Fibroblast of the conjunctiva (primary cell): ENCODE measurements at places on chromosomes 6 and 20.
A peak's percentile ranks its signal among the peaks of the same experiment; 100 is the strongest.

- no peak for DNase-seq
Measured at GRCh38 chr20:53303413-53303760, 290.3 kb downstream of the ZNF217 start.

DNA sequence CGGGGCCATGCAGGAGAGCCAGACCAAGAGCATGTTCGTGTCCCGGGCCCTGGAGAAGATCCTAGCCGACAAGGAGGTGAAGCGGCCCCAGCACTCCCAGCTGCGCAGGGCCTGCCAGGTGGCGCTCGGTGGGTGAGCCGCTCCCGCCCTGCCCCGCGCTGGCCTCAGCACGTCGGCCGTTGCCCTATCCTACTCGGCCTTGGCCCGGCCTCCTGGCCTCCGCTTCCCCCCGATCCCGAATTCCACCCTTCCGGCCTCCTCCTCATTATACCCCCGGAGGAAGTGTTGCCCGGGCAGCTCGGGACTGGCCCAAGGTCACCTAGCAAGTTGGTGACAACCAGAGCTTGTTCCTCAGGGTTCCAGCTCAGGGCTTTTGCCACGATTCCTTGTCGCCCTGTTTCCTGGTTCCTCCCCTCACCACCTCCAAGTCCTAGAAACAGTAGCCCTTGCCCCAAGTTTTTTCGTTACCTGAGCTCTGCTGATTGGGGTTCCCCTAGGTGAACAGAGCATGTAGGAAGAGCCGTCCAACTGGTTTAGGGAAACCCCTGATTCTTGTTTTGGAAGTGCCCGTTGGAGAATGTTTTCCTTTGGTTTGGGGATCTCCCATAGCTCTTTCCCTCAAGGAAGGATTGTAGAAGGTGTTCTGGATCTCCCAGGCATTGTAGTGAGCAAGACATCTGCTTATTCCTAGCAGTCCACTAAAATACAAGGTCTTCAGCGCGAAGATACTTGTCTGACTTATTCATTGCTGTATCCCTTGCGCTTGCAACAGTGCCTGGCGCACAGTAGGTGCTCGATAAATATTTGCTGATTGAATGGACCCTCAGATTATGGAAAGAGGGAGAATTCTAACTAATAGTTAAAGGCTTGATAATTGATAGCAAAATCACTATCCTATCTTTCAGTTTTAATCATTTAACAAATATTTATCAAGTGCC, 641 bp downstream of the ARFGEF2 start:
- no peak for DNase-seq

GRCh38 chr6:146315381-146316174, 228.1 kb upstream of the RAB32 start:
- no peak for DNase-seq

DNA sequence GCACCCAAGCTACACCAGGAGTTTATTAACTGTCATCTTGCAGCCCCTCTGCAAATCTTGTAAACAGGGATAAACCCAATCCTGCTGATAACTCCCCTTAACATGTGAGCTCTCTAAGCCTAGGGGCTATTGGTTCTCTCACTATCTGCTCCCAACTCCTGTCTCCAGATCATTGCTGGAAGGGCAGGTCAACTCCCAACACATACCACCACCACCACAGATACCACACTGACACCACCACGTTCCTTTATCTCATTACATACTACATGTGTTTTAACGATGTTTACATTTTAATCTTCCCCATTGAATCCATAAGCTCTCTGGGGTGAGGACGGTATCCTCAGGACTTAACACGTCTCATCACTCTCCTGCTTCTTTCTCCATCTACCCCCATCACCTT, 51.8 kb downstream of the SIM1 start:
- DNase-seq = no peak

GRCh38 chr6:37840143-37840939, 20.8 kb downstream of the ZFAND3 start:
- no peak for DNase-seq

DNA sequence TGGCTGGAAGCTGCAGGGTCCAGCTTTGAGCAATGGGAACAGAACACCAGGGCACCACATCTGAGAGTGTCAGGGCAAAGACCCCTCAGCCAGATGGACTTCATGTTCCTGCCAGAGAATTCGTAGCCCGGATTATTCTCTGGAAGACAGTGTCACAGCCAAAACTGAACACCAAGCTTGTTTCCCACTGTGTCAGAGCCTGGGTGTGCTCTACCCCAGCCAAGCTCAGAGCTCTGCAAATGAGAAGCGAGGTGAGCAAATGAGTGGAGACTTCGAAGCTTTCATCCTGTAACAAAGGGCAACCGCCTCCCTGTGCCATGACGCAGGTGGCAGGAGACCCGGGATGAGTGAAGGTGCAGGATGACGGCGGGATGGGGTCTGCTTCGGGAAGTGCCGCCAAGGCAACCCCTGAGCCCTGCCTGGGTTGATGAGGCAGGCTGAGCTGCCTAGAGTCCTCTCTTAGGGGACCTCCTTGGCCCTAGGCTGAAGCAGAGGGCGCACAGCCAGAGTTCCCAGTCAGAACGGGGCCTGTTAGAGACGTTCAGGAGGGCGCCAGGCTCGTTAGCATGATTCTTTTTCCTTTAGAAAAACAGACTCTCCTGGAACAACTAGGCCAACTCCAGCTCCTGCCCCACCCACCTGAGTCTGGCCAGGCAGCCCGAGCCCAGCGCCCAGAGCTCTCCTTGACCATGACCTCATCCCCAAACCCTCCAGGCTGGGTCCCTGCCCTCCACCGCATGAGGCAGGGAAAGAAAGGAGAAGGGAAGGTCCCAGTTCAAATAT, 187.7 kb downstream of the SOD2 start:
- DNase-seq = no peak

- no peak for DNase-seq
Measured at GRCh38 chr6:63478734-63479133, 93.5 kb upstream of the LOC128125822 start.

GRCh38 chr6:96227135-96227534, 211.4 kb downstream of the FUT9 start:
- DNase-seq = no peak

DNA sequence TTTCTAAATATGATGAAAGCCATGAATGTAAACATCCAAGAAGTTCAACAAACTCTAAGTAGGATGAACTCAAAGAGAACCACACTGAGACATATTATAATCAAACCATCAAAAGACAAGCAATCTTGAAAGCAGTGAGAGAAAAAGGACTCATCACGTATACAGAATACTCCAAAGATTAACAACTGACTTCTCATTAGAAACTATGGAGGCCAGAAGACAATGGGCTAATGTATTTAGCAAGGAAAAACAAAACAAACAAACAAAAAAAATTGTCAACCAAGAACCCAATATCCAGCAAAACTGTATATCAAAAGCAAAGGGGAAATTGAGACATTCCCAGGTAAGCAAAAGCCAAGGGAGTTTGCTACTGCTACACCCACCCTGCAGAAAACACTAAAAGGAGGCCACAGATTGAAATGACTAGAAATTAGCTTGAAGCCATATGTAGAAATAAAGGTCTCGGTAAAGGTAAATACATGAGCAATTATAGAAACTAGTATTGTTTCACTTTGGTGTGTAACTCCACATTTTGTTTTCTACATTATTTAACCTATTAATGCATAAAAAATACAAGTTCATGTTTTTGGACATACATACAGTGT, 301.1 kb upstream of the QKI start:
- DNase-seq = no peak

DNA sequence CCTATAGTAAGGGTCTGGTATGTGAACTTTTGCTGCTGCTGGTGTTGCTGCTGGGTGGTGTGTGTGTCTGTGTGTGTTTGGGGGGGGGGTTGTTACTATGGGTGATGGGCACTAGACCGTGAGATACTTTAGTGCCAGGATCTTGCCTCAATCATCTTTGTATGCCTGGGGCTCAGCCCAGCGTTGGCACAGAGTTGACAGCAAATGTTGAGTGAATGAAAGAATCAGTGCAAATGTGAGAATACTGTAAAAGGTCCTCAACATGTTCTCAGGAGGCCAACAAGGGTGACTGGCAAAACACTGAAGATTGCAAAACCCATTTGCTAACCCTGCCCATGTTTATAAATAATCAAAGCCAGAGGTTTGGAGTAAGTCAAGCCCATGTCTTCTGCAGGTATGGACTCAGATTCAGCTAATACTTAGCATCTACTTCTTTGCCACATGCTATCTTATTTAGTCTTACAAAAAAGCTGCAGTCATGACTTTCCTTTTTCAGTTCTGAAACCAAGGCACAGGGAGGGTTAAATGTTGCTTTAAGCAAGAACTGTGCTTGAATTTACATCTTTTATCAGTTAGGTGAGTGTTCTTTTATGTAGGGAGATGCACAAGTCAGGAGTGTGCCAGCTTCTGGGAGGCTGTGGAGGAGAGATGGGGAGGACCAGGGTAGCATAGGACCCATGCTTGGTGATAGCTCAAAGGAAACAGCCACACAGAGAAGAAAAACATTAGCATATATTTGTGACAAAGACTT, 125.3 kb upstream of the SPACA1 start:
- DNase-seq = no peak

DNA sequence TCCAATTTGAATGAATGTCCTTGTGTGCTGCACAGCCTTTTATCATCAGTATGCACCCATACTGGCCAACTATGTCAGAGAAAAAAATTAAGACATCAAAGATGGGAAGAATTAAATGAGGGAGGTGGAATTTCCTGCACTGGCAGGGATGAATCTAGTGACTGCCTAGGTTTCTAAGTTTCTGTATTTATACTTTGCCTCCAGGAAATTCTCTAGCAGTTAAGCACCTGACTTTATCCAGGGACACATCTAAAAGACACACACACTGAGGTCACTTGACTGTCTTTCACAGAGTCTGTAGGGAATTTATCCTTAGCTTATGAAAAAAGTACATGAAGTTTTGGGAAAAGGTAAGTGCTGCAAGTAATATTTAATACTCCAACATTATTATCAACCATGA, 636.5 kb upstream of the PTCHD4 start:
- DNase-seq = no peak

DNA sequence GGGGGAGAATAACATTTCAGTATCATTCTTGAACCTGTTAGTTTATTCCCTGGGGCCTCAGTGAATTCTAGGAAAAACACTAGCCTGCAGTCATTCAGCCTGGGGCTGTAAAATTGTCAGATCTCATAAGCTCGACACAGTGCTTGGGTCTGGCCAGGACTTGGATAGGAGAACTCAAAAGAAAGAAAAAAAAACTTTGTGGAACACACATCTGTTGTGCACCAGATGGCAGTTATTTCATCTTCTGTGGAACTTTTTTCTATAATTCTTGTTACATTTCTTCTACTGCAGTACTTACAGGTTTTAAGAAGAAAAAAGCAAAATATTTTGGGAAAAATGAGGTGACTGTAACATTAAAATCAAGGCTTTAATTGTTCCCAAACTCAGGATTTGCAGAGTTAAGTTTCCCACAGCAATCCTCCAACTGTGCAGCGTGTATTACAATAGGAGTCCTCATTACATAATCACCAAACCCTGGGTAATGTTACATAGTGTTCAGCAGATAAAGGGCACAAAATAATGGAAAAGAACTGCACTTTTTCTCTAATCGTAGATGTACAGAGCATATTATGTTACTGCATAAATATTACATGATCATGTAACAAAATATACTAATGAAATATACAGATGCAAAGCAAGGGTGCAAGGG, 531.1 kb upstream of the CITED2 start:
- DNase-seq = no peak

DNA sequence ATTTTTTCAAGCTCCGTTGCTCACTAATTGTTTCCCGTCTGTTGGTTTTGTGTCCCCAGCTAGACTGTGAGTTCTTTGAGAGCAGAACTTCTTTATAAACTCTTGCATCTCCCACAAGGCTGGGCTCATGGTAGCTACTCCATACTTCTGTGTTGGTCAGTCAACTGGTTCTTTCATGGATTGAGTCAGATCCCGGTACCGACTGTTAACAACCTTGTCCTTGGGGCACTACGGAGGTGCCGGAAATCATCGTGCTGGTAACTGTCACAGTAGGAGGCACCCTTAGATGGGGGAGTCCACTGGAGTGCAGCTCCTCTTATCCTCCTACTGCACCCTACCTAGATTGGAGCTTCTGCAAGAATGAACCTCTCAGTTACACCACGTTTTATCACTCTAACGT, 8.6 kb upstream of the STX16 start:
- no peak for DNase-seq

DNA sequence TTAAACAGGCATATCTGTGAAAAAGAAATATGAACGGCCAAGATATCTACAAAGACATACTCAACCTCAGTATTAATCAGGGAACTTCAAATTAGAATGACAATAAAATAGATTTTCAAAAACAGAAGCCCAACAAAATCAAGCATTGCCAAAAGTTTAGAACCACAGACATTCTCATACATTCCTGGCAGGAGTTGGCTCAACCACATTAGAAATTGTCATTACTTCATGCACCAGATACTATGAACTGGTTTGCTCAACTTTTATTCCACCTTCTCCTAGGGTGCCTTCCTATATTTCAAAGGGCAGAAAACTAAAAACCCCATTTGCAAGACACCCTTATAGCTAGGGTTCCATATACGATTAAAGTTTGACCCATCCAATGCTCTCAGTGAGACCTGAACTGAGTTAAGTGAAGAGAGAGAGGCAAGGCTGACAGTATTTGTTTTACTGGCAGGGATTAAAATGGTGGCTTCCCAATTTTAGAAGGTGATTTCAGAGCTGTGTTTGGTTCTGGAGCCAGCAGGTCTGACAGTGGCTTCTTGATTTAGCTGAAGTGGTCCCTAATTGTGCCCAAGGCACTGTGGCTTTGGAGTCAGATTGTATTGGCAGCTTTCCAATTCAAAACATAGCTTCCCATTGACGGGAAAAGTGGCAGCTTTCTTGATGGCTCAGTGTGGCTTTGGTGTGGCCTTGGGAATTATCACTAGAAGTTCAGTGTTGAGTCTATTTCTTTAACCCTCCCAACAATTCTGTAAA, 77.1 kb upstream of the CDYL start:
- no peak for DNase-seq

- no peak for DNase-seq
Measured at GRCh38 chr6:16762268-16762549, 949 bp upstream of the ATXN1 start.

DNA sequence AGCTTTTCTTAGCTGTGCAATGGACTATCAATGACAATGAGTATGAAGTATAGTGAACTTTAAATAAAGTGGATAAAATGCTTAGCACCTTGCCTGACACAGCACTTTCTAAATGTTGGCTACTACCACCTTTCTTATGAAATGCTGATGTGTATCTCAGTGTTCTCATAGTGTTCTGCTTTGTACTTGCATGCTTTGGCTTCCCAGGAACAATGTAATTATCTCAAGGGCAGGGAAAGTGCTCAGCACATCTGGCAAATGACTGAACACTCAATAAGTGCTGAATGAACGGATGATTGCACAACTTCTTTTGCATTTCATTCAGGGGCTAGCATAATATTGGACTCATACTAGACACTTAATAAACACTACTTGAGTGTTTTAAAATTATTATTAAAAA, 28.2 kb upstream of the NOX3 start:
- DNase-seq = peak; percentile 71

GRCh38 chr6:70221025-70221714, 81.7 kb downstream of the COL9A1 start:
- DNase-seq = peak; percentile 13

GRCh38 chr20:10387686-10388085, 46.3 kb downstream of the MKKS start:
- no peak for DNase-seq
